ENCODE measurements at places on chromosomes 1 and 21. TPM values are rescaled to one million over a fixed set of nuclear protein-coding genes. Genes with fewer than 3 reads are reported as not detected.
A peak's percentile ranks its signal among the peaks of the same experiment; 100 is the strongest.

FGR gene
- 3.5 TPM for total RNA-seq

- H3K27ac ChIP-seq = no peak overlapping the region
- DNase-seq = peak; percentile 53
- peaks cover 30% of the 10 kb centered on the region for H3K4me1 ChIP-seq
- peaks cover 11% of the 10 kb centered on the region for H3K36me3 ChIP-seq
- H3K4me3 ChIP-seq = no peak overlapping the region
These were observed 22.3 kb upstream of the SPSB1 start for GRCh38 chr1:9270290-9270883.

DNA sequence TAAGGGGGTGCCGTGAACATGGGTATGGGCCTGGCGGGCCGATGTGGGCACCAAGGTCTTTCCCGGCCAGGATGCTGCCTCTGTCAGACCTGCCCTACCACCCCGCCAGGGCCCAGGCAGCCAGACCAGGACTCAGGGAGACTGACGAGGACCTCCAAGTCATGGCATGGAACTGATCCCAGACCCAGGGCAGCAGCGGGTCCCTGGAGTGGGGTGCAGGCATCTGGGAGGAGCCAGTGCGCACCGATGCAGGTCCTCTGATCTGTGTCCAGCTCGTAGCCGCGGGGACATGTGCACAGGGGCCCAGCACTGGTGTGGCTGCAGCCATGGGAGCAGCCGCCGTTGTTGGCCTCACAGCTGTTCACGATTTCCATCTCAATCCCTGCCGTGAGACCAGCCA, 56.8 kb downstream of the ARHGEF16 start:
- H3K4me1 ChIP-seq = no peaks in the 10 kb centered on the region
- no peak overlapping the region for H3K4me3 ChIP-seq
- H3K27me3 ChIP-seq = no peaks in the 10 kb centered on the region
- no peak for DNase-seq
- no peaks in the 10 kb centered on the region for H3K36me3 ChIP-seq

TCHH gene
- total RNA-seq = not detected

GRCh38 chr1:239547987-239548386, 161.6 kb downstream of the CHRM3 start:
- DNase-seq = no peak
- H3K27me3 ChIP-seq = no peaks in the 10 kb centered on the region
- no peaks in the 10 kb centered on the region for H3K36me3 ChIP-seq
- no peaks in the 10 kb centered on the region for H3K4me1 ChIP-seq
- H3K27ac ChIP-seq = no peak overlapping the region

DNA sequence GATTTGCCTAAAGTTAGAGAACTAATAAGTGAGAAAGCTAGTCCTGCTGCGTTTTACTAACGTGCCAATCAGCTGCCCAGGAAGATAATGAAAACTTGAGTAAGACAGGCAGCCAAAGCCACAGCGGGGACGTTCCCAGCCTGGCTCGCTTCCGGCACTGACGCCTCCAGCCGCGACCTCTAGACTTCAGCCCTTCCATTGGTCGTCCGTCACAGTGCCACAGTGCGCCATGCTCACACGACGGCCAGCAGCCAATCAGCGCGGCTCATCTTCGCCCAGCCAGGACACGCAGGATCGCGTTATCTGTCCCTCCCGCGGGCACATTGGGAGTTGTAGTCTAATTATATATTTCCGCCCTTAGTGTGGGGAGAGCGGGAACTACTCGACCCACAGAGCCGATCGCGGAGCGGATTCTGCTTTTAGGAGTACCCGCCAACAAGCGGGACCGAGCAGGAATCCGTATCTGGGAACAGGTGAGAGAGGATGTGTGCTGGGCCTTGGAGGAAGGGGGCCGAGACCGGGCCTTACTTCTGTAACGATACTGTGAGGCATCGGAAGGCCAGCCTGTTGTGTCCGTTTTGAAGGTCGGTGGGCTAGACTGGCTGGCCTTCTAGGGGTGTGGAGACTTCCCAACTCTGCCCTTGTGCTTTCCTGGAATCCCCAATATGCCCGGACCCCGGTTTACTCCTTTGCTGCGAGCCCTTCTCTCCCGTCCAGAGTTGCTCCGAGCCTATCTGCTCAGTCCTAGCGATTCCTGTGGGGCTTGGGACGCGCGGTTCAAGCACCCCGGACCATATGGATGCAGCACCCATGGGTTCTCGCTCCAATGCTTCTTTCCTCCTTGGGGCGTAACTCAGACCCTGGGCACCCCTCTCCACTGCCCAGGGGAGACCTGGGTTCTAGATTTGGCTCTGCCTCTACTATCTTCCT, at the start of gene FDPS:
FDPS (plus strand) TSS at position 374 of the 930 bp plus-strand sequence. CDS start 924 bp downstream, outside the sequence.
- peaks cover 35% of the 10 kb centered on the region for H3K4me1 ChIP-seq
- peak within 1 kb of the TSS; percentile 89 for H3K27ac ChIP-seq
- DNase-seq = peak; percentile 99
- peaks cover 19% of the 10 kb centered on the region for H3K36me3 ChIP-seq
- H3K4me3 ChIP-seq = peak within 1 kb of the TSS; percentile 81

SAMSN1 gene
- 1.0 TPM for total RNA-seq

BRDT gene
- not detected for total RNA-seq

DNA sequence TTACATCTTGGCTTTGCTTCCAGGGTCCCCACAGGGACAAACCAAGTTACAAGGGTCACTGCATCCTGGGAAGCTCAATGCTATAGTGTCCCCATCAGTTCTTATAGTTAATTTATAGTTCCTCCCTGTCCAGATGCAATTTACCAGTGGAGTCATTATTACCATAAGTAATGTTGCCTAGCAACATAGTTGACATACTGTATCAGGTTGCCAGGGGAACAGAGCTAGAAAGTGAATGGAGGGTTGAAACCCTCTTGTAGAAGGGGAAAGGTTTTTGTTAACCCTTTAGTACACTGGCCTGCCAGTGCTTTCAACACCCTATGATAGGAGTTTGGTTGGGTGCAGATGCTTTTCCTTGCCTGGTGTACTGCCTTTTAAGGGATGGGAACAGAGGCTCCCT, 34.3 kb upstream of the TTC4 start:
- no peak for DNase-seq
- no peaks in the 10 kb centered on the region for H3K36me3 ChIP-seq
- H3K4me3 ChIP-seq = no peak overlapping the region

DNA sequence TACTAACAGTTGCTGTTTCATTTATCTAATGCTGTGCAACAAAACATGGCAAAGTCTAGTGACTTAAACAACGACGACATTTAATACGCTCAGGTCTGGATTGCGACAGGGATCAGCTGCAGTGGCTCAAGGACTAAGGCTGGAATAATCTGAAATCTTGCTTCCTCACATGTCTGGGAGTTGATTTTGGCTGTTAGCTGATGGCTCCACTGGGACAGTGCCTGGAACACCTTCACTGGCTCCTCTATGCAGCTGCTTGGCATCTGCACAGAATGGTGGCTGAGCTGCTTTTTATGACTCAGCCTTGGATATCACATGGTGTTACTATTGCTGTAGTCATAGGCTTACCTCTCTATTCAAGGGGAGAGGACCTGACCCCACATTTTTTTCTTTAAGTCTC, 24.0 kb upstream of the BTG3 start:
- H3K27me3 ChIP-seq = no peaks in the 10 kb centered on the region
- no peak for DNase-seq
- H3K4me1 ChIP-seq = no peaks in the 10 kb centered on the region

- H3K27me3 ChIP-seq = peaks cover 15% of the 10 kb centered on the region
- no peak overlapping the region for H3K4me3 ChIP-seq
- H3K4me1 ChIP-seq = peaks cover 6% of the 10 kb centered on the region
- no peak overlapping the region for H3K27ac ChIP-seq
- H3K36me3 ChIP-seq = no peaks in the 10 kb centered on the region
These were observed 76.8 kb upstream of the AKT3 start for GRCh38 chr1:243926803-243927245.

- DNase-seq = no peak
- H3K4me1 ChIP-seq = peaks cover 43% of the 10 kb centered on the region
- H3K27ac ChIP-seq = peak overlapping the region; percentile 88
- H3K4me3 ChIP-seq = no peak overlapping the region
- no peaks in the 10 kb centered on the region for H3K27me3 ChIP-seq
These were observed 20.9 kb upstream of the TMEM222 start for GRCh38 chr1:27301052-27301422.

- no peak overlapping the region for H3K27ac ChIP-seq
- no peak overlapping the region for H3K4me3 ChIP-seq
- H3K27me3 ChIP-seq = peaks cover 50% of the 10 kb centered on the region
- H3K36me3 ChIP-seq = no peaks in the 10 kb centered on the region
- H3K4me1 ChIP-seq = no peaks in the 10 kb centered on the region
These were observed 130.1 kb downstream of the DMRTB1 start for GRCh38 chr1:53589043-53589887.

DNA sequence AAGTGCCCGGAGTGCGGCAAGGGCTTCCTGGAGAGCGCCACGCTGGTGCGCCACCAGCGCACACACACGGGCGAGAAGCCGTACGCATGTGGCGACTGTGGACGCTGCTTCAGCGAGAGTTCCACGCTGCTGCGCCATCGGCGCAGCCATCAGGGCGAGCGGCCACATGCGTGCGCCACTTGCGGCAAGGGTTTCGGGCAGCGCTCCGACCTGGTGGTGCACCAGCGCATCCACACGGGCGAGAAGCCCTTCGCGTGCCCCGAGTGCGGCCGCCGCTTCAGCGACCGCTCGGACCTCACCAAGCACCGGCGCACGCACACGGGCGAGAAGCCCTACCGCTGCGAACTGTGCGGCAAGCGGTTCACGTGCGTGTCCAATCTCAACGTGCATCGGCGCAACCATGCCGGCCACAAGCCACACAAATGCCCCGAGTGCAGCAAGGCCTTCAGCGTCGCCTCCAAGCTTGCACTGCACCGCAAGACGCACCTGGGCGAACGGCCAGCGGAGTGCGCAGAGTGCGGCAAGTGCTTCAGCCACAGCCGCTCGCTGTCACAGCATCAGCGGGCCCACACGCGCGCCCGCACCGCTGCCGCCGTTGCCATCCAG, 10.0 kb downstream of the ZNF672 start:
- no peak overlapping the region for H3K4me3 ChIP-seq
- DNase-seq = no peak
- peaks cover 64% of the 10 kb centered on the region for H3K36me3 ChIP-seq
- H3K27me3 ChIP-seq = no peaks in the 10 kb centered on the region

- H3K27me3 ChIP-seq = no peaks in the 10 kb centered on the region
- no peak overlapping the region for H3K27ac ChIP-seq
- H3K4me3 ChIP-seq = no peak overlapping the region
- no peaks in the 10 kb centered on the region for H3K36me3 ChIP-seq
- no peaks in the 10 kb centered on the region for H3K4me1 ChIP-seq
These were observed 591.3 kb upstream of the ADGRL2 start for GRCh38 chr1:81209461-81209860.

GRCh38 chr1:208432346-208432745, 188.2 kb upstream of the PLXNA2 start:
- no peaks in the 10 kb centered on the region for H3K4me1 ChIP-seq
- DNase-seq = no peak
- H3K4me3 ChIP-seq = no peak overlapping the region
- H3K36me3 ChIP-seq = no peaks in the 10 kb centered on the region
- no peak overlapping the region for H3K27ac ChIP-seq
- H3K27me3 ChIP-seq = peaks cover 16% of the 10 kb centered on the region

DNA sequence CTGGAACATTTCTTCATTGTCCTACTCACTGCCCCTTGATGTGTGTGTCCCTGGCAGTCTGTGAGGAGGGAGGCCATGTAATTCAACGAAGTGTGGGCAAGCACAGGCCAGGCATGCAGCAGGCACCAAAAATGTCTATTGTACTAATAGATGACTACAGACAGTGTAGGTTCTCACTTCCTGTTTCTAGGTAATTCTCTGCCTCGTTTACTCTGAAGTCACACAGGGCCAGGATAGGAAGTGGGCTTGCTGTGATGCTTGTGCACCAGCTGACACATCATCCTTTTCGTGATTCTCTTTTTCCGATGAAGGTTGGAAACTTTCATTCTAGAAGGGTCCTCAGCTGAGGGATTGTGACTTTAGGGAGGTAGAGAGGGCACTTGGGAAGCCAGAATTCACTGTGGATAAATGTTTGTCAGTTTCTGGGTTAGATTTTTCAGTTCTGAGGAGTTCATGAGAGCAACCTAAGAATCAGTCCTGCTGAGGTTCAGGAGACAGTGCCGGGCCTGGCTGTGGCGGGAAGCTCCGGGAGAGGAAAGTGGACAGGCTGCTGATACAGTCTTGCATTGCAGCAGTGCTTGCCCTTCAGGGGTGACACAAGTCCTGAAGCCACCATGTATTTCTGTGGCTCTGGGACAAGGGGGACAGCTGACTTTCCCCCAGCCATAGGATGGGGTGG, 4.3 kb upstream of the CSF1 start:
- H3K4me1 ChIP-seq = peaks cover 66% of the 10 kb centered on the region
- H3K27me3 ChIP-seq = no peaks in the 10 kb centered on the region
- H3K4me3 ChIP-seq = no peak overlapping the region
- H3K36me3 ChIP-seq = no peaks in the 10 kb centered on the region
- no peak overlapping the region for H3K27ac ChIP-seq
- DNase-seq = no peak

DNA sequence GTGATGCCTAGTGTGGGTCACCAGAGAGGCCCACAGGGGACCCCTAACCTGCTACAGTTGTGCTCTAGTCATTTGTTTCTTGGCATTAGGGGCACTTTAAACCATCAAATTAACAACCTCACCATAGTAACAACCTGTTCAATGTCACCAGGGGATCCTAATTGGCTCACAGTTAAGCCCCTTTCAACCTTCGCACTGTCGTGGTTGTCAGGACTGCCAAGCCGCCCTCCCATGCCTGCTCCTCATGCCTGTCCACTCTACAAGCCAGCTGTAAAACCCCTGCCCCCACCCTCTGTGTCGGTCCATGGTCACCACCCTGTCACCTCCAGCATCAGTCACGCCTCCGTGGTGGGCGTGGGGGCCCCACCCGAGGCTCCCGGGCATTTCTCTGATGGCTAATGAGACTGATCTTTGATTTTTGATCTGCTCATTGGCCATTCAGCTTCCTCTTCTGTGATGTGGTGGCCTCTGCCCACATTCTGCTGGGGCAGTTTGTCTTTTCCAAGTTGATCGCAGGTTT, 96.6 kb downstream of the WDR4 start:
- no peak overlapping the region for H3K4me3 ChIP-seq
- peaks cover 81% of the 10 kb centered on the region for H3K27me3 ChIP-seq
- no peak for DNase-seq
- H3K27ac ChIP-seq = peak overlapping the region; percentile 92
- H3K36me3 ChIP-seq = no peaks in the 10 kb centered on the region

GRCh38 chr21:35314857-35315582, 265.9 kb upstream of the RUNX1 start:
- H3K27me3 ChIP-seq = peaks cover 59% of the 10 kb centered on the region
- no peak overlapping the region for H3K4me3 ChIP-seq
- no peak for DNase-seq
- no peak overlapping the region for H3K27ac ChIP-seq
